ENCODE measurements at places on chromosomes 3 and 15.

DNA sequence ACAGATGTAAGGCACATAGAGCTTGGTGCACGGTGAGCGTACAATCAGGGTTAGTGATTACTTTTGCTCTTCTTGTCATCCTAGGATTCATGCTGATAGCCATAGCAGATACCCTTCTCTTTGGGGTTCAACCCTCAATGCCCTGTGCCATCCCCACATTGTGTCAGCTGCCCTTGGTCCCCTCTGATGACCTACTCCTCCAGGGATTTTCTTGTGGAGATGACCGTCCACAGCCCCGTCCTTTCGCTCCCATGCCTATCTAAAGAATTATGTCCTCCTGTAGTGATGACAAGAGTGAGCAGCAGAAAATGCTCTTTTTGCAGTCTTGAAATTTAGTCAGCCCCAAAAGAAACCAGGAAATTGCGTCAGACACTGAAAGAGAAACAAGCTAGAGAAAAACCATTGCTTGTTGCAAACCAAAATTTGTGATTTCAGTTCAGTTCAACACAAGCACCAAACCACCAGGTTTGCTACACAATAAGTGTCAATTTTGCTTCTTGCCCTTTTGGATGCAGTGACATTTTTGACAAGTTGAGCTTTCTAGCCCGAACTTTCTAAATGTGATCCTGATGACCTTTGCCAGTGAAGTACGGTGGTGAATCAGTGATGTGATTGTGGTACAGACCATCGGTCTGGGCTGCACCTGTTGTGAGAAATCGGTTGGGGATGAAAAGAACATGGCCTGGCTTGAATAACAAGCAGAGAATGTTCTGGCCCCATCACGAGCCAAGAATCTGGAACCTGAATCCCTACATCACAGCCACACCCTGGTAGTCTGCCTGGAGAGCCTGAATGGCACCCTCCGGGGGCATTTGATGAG is 41.3 kb downstream of the CMTM7 start:
- no peak for DNase-seq

DNA sequence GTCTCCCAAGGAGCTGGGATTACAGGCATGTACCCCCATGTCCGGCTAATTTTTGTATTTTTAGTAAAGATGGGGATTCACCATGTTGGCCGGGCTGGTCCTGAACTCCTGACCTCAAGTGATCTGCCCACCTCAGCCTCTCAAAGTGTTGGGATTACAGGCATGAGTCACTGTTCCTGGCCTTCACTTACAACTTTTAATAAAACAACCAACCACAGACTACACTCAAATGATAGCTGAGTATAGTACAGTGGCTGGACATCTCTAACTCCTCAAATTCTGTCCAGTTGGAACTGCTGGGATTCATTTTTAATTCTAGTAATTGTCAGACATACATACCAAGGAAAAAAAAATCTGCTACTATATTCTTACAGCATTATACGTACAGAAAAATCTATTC is 71.0 kb downstream of the PBRM1 start:
- DNase-seq, result no peak

- DNase-seq, result no peak
Measured at GRCh38 chr3:117097351-117097750, 387.8 kb downstream of the TUSC7 start.

- peak; percentile 23 for DNase-seq
Measured at GRCh38 chr3:187101184-187102072, 37.9 kb downstream of the RPL39L start.

GRCh38 chr15:80835336-80835735 is 56.2 kb downstream of the CEMIP start:
- DNase-seq, result no peak

GRCh38 chr3:98746882-98747281 is 16.3 kb upstream of the ST3GAL6 start:
- no peak for DNase-seq

DNA sequence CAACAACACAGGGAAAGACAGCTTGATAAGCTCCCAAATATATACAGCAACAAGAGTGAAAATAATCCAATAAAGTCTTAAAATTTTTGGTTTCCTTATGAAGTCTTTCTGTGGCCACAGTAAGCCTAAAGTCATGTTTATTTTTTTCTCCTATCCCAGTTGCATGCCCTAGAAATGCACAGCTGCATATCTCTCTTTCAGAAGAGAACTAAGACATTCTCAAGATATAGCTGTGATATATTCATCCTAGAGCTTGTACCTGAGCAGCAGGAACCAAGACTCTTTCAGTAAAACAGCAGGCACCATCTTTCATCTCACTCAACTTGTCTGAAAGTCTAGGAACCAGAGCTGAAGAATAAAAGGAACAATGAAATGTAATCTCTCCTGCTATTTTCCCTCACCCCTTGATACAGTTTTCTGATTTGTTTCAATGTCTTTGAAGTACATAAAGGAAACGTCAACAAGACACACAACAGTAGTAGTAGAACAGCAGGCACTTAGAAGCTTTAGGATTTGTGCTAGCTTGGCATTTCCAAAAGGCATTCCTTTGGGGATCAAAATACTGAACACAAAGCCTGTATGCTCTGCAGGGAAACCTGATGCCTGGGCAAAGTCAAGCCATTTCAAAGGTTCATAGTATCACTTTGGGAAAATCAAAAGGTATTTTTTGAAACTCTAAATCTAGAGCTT is 536.8 kb downstream of the PYDC2 start:
- DNase-seq, result no peak

DNA sequence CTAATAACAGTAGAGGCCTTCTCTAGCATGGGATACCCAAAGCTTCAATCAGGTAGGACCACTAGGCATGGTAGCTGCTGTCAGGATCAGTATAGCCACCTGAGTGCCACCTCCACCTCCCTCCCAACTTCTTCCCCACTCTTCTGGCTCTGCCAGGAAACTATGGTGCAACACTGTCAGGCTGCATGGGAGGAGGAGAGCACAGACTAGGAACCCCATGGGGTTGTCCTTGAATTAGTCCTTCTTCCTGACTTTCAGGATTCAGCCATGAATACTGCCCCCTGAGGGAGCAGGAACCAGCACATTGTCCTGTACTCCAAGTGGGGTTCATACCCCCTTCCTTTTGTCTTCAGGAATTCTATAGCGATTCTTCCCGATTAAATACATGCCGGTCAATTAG is 340.8 kb upstream of the ONECUT1 start:
- no peak for DNase-seq

DNA sequence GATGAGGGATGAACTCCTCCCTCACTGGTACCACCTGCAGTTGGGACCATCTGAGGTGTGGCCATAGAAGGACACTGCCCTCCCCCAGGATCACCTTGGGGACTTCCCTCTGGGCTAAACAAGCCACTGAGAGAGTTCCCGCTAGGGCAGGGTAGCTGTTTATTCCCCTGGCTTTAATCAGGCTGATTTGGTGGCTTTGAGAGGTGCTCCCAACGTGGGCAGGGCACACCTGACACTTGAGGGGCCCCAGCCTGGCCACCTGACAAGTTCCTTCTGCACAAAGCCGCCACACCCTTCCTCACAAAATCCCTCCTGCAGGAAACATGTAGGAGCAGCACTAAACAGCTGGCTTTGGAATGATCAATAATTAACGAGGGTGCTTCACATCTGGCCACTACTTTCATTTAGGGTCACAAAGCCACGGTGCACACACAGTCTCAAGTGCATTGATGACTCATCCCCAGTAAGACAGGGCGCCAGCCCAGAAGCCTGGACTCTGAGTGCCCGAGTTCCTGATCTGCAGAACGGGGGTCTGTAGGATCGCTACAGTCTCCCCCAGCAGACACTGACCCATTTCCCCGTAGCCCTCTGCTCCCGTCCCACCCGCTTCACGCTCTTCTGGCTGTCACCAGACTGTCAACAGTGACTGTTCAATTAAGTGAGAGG is 75.1 kb downstream of the ATP10A start:
- DNase-seq, result no peak

GRCh38 chr15:39431376-39431775 is 149.5 kb upstream of the THBS1 start:
- DNase-seq, result no peak

- DNase-seq, result no peak
Measured at GRCh38 chr3:190601622-190602021, 87.7 kb downstream of the IL1RAP start.

DNA sequence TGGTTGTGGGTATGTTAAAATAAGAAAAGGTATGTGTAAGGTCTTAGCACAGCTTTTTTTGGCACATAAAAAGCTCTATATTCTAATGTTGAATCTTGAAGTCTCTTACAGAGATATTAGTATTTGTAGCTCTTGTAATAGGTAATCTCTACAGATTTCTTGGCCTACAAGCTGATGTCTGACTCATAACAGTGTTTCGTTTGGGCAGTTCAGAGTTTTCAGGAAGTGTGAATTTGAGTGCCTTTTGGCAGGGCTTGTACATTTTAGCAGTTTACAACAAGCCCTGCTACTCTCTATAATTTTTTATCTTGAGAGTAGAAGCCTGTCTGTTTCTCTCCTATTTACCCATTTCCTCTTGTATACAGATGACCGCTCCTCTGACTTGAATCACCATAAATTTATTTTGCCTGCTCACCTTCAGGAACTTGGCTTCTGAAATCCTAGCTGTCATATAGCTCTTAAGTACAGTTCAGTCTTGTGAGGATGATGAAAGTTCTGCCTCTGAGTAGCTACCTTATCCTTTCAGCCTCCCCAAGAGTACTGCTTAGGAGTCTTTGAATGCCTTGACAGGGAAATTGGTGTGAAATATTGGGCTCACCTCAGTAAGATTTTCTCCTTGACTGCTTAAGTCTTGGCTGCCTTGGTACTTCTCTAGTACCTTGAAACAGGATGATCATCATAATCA is 419.9 kb upstream of the RARB start:
- no peak for DNase-seq

GRCh38 chr3:190012314-190012782 is 108.3 kb downstream of the P3H2 start:
- DNase-seq, result no peak

- DNase-seq, result no peak
Measured at GRCh38 chr15:93566762-93567161, 477.8 kb upstream of the RGMA start.

GRCh38 chr3:112149136-112149535 is 16.1 kb upstream of the GCSAM start:
- no peak for DNase-seq

GRCh38 chr3:115691964-115692363 is 68.7 kb downstream of the GAP43 start:
- no peak for DNase-seq

- DNase-seq, result no peak
Measured at GRCh38 chr3:142263112-142263511, 37.7 kb upstream of the GK5 start.

GRCh38 chr3:183198939-183199338 is 36.4 kb upstream of the LAMP3 start:
- no peak for DNase-seq

DNA sequence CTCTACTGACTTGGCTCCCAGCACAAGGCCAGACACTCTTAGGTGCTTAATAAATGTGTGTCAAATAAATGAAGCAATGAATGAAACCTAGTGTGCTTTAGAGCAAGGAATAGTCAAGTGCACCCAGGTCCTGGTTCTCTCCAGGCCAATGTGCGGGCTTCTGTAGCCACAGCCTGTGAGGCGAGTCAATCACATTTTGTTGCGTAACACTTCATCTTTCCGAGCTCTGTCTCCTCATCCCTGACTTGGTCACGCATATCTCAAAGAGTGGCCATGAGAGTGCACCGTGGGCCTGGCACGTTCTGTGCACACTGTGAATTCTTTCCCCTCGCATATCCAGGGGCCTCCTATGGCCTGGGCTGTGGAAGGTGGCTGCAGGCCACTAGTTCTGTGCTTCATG is 11.4 kb upstream of the SH3GL3 start:
- DNase-seq, result no peak

DNA sequence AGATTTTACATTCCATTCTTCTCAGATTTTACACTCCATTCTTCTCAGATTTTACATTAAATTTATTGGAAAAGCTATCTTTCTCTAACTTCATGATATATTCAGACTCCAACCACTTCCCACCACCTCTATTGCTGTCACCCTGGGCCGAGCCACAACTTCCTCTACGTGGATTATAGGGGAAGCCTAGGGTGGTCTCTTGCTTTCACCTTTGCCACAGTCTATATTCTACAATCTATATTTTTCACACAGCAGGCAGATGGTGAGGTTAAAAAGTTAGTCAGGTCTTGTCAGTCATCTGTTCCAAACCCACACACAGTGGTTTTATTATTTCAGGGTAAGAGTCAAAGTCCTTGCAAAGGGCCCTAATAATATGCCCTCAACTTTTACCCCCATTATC is 370.8 kb upstream of the SUCLG2 start:
- no peak for DNase-seq

DNA sequence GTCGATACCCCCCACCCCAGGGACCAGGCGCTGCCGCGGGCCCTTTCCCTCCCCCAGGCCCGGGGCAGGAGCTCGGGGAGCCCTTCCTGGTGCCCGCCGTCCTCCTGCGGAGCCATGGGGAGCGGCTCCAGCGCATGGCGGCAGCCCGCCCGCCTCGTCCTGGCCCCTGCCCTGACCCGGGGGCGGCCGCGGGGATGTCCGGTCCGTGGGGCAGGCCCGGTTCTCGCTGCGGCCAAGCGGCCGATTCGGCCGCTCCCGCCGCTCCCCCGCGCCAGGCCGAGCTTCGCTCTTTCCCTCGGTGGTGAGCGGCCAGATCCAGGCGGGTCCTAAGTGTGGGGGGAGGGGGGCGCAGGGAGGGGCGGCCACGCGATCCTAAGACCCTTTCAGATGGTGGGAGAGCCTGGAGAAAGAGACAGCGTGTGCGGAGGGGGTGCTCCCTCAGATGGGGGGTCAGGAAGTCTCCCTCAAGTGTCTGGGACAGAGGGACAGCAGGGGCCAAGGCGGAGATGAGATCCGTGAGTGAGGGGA is 1.3 kb downstream of the NEIL1 start:
- no peak for DNase-seq

DNA sequence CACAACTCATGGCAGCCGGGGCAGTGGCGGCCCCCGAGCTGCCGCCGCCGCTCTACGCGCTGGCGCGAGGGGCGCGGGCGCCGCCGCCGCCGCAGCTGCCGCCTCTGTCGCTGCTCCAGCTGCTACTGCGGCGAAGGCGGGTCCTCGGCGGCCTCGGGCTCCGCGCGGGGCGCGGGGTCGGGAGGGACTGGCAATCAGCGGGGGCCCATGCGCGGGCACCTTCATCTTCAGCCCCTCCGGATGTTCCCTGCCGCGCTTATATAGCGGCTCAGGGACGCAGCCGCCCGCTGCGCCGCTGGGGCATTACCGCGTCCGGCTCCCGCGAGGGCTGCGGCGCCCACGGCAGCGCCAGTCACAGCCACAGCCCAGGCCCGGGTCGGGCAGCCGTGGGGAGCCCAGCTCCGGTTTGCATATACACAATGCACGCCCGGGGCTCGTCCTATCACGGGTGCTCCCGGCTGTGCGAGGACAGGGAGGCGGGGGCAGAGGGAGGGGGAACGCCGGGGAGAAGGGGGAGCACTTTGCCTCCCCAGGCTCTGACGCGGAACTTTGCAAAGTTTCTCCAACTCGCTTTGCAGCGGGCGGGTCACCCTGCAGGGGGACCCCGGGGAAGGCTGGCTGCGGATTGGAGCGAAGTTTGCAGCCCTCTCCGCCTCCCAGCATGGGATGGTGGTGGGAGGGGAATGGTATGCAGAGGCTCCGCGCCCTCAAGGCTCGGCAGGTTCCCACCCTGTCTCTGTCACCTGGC is at the start of gene VGLL3:
Gene VGLL3, minus strand, starts transcription at position 416 of the 748 bp plus-strand sequence. Its CDS starts 406 bp downstream, at position 10.
- no peak for DNase-seq

- no peak for DNase-seq
Measured at GRCh38 chr3:14505001-14505802, 34.9 kb downstream of the GRIP2 start.

- no peak for DNase-seq
Measured at GRCh38 chr15:74642734-74643664, 27.4 kb downstream of the CLK3 start.

- DNase-seq, result no peak
Measured at GRCh38 chr3:9441501-9442221, 44.2 kb downstream of the SETD5 start.

GRCh38 chr3:125611908-125612307 is 16.6 kb upstream of the OSBPL11 start:
- DNase-seq, result no peak

Measured in activated CD4-positive, alpha-beta T cell treated with anti-CD3 and anti-CD28 coated beads for 24 hours (primary cell).